ENCODE measurements at places on chromosomes 3 and 15.
A peak's percentile ranks its signal among the peaks of the same experiment; 100 is the strongest.

- DNase-seq, result no peak
Observed at GRCh38 chr3:14391033-14391432, 11.4 kb upstream of the SLC6A6 start.

DNA sequence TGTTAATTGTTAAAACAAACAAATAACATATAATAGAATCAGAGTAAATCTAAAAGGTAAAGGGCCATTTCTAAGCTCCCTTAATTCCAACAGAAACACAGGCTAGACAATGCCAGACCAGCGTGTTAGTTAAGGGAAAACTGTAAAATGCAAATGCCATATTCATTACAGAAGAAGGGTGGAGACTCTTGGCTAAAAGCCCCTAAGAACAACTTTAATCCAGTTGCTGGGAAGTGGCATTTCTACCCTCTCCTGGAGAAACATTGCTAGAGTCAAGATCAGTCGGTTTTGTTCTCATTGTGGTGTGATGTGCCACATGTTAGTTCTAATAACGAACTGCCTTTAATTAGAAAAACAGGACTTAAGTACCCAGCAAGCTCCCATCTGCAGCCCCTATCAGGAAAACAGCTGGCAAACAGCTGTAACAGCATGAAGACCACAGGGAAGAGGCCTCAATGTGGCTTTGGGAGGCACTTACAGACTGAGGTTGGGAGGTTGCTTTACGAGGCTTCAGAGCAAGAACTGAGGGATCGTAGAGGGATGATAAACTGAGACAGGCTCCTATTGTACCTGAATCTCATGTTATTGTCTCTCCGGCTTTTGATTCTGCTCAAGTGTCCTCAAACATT, 1134.8 kb downstream of the ROBO1 start:
- no peak for DNase-seq

- DNase-seq, result no peak
Observed at GRCh38 chr3:138082085-138082991, 33.1 kb downstream of the DZIP1L start.

- DNase-seq, result no peak
Observed at GRCh38 chr15:62894322-62895085, 148.0 kb upstream of the TPM1 start.

DNA sequence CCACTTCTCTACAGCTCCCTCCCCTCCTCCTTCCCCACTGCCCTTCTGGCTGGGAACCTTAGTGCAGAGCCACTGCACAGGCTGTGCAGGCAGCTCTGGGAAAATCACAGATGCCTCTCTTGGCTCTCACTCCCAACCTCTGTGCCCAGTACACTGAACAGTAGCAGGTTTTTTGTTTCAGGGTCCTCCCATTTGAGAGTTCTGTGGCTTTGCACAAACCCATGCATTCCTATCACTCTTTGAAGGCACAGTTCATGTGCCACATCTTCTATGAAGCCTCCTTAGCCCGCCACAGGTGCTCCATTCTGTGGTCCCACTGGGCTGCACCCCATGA, 103.9 kb downstream of the SNRK start:
- DNase-seq, result no peak

DNA sequence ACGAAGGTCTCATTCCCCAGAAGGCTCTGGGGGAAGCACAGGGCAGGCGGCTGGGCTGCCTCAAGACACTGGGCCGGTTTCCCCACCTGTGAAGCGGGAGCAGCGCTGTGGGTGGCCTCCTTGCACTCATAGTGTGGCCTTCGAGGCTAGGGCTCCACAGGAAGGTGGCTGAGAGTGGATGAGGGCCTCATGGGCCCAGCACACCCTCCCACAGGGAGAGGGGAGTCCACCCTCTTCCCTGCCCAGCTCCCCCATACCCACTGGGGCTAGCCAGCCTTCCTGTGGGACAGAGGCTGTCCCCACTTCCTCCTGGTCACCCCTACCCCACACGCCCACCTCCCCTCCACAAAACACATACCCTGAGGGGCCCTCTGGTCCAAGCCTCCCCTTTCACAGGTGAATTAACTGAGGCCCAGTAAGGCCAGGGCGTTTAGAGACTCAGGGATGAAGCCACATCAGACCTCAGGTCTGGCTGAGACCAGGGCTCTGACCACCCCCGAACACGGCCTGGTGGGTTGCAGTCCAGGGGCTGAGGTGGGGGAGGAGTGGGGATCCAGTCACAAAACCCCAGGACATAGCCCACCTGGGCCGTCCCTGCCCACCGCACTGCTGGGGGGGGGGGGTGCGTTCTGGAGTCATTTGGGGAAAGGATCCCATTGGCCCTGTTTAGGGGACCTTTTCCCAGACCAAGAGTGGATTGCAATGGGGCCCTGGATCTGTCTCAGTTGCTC, 1.1 kb downstream of the ANPEP start:
- no peak for DNase-seq

DNA sequence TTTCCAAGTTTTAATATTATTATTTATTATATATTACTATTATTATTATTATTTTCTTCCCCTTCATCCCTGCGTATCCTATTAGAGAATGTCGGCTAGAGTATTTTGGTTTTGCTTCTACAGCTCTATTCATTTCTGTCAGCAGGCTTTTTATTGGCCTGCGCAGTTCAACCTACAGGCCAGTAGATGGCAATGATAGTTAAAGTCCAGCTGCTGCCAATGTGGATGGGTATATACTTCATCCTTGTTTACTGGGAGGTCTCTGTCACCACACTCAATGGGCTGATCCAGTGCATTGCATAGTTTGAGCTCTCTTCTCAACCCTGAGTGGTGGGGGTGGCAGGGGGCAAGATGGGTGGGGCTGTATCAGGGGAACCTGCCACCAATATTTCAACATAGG, 799.8 kb downstream of the NSUN3 start:
- DNase-seq, result no peak

- no peak for DNase-seq
Observed at GRCh38 chr3:55164191-55164590, 236.3 kb upstream of the LRTM1 start.

DNA sequence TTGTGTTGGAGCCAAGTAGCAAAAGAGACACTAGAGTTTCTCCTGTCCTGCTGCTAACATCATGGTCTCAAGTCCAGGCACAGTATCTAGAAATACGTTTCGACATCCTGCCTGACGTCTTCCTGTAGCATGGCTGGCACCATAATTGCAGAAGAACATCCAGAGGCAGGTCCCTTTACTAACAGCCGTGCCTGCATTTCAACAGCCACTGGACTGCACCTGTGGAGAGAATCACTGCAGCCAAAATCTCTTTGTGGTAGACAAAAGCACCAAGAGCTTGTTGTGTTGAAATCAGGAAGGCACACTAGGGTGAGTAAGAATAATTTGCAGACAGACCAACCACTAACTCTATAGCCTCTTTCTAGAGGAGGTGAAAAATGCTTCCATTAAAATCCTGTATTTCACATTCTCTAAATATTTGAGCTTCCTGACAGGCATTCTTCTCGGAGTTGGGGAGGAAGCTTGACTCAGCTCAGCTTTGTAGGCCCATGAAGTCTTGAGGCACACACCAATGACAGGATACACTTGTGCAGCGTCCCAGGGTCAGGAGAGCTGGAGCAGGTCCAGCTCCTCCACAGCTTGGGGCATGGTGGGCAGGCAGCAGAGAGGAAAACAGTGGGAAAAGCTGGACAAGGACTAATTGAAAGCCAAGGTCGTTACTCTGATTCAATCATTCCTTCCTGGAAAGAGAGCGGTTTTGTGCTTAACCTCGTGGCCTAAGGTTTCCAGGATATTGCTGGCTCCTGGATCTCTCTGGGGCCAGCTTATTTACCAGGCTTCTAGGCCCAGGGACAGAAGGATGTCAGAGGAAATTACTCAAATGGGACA, 244.9 kb downstream of the FAM43A start:
- no peak for DNase-seq

DNA sequence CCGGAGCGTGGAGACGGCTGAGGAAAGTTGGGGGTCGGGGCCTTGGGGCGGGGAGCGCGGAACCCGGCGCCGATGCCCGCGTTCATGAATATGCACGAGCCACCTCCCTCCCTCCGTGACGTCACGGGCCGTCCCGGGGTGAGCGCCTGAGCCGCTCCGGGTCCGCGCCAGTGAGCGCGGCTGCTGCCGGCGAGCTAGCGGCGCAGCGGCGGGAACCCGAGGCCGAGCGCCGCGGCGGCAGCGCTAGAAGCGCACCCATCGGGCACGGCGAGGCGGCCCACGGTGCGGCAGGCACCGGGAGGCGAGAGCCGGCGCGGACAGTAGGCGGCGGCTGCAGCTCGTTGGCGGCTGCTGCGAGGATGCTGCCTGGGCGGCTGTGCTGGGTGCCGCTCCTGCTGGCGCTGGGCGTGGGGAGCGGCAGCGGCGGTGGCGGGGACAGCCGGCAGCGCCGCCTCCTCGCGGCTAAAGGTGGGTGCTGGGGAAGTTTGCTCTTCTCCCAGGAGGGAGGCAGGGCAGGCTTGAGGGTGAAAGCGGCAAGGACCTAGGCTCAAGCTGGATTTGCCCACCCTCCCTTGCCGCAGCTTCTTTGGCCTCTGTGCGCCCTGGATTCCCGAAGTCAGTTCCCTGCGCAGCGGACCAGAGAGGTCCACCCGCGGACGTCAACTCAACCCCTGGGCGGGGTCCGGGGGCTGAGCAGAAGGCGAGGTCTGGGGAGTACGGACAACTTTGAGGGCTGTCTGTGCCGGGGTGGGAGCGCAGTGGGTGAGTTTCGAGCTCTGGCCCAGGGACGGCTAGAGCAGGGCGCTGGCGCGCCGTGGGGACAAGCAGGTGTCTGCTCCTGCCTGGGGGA, at the start of gene CLSTN2:
Gene CLSTN2, plus strand, starts transcription at position 170 of the 850 bp plus-strand sequence.
- peak; percentile 84 for DNase-seq

DNA sequence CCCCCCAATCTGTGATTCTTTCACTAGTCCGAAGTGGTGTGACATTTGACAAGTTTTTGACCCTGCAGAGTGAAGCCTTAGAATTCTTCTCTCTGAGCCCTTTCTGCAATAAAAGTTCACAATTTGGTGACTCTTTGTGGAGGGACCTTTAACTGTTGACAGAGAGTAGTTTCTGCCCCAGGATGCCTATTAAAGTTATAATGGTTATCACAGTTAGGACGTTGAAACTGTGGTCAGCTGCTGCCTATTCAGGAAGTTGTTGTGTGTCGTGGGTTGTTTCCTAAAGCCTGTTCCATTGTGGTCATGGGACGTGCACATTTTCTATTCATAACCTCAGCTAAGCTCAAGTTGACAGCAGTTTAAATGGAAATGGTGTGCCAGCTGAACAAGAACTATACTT, 274.5 kb downstream of the NEK10 start:
- no peak for DNase-seq

DNA sequence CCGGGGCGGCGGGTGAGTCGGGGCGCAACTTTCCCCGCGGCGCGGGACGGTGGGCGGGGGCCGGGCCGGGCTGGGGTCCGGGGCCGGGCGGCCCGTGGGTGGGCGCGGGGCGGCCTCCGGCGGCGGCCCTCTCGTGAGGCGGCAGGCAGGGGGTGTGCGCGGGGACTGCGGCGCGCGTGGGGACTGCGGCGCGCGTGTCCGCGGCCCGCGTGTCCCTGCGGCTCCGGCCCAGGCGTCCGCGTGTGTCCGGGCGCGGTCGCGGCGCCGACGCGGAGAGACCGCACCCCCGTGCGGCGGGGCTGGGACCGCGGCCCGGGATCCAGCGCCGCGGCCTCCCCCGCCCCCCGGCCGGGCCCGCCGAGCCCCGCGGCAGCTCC, 349 bp downstream of the PLXNA1 start:
- DNase-seq, result no peak

DNA sequence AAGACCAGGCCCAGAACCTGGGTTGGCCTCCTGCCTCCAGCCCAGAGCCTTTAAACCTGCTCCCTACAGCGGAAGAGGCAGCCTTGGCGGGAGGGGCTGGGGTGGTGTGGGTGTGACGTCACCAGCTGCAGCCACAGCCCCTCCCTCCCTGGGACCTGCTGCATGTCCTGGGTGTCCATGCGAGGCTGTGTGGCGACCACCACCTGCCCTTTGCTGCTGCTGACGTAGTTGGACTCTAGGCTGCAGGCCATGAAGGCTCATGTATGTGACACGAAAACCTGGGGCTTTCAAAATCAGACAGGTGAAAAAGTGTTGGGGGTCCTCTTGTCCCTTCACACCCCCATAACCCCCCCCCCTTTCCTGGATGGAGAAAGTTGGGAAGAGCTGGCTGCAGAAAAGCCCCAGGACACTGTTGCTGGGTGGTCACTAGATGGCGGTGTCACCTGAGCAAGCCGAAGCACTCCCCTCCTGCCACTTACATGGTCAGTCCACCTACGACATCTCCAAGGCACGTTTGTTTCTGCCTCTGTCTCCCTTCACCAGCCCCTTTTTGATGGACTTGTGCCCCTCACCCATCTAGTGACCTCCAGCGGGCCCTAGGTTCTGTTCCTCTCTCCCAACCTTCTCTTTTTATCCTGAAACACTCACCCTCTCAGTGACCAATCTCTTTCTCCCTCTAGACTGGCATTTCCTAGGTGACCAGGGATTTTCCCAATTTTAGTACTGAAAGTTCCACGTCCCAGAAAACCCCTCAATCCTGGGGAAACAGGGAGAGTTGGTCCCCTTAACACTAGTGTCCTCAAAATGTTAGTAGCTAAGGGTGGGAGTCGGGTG, 35.2 kb downstream of the SLC6A20 start:
- DNase-seq, result no peak

DNA sequence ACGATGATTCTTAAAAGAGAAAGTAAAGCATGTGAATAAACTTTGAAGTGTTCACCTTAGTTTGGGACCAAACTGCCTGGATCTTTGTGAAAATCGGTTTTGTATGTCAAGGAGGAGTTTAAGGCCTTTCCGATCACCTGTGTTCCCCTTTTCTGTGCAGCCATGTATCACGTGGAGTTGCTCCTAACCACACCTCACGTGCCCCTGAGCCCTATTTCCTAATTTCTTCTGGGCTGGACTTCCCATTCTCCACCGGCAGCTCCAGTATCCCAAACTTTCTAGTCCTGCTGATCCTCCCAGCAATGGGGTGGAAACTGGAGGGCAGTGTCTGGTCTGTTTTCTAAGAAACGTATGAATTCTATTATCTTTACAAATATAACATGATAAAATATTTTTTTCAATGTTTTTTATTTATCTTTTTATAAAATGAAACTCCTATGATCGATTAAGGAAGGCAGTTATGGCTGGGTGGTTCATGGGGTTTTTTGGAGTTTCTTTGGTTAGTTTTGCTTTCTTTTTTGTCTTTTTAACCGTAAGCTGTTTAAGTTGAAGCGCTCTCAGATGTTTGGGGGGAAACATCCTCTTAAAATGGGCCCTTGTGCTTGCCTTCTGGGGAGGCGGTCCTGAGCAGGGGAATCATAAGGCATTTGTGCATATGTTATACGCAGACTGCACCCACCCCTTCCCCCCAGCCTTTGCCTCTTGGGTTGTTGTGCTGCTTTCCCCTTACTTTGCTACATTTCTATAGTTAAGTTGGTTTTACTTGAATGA, 43.6 kb upstream of the WWTR1 start:
- no peak for DNase-seq

DNA sequence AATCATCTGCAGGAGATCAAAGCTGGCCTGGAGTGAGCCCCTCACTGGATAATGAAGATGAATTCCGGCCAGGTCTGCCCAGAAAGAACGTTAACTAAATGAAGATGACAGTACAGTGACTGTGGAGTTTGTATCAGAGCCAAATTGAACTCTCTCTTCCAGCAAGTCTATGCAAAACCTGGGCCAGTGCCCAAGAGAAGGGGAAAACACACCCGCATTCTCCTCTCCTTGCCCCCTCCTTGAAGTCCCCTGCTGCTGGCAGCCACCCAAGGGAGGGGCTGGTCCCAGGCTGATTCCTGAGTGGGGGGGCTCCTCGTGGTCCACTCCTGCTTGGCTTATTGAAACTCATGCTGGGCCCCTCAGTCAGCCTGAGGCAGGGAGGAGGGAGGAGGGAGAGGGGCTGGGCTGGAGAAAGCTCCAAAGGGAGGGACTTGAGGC, 155.7 kb downstream of the RAB11A start:
- no peak for DNase-seq
